ENCODE measurements at places on chromosomes 11 and 22. TPM values are rescaled to one million over a fixed set of nuclear protein-coding genes. Genes with fewer than 3 reads are reported as not detected.
A peak's percentile ranks its signal among the peaks of the same experiment; 100 is the strongest.

Gene TTC38
- 26.1 TPM for polyA plus RNA-seq

DNA sequence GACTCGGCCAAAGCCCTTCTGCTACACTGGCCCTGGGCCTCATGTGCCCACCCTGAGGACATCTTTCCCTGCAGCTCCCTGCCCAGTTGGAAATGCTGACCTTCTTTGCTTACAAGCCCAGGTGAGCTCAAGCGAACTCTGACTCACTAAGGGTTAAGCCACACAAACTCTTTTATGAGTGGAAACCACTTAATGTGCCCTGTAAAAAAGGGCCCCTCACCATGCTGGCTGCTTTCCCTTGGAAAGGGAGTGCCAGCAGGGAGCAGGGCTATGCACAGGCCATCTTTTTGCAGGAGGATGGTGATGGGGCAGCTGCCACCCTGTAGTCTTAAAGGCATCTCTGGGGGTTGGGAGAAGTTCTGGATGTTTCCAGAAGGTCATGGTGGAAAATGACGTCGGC is 18.7 kb downstream of the EHF start:
- no peak for DNase-seq

GRCh38 chr22:19723983-19724827 is 866 bp downstream of the GP1BB start:
- no peak for DNase-seq

GRCh38 chr11:125287491-125288210 is 123.1 kb downstream of the PKNOX2 start:
- DNase-seq, result peak; percentile 65

DNA sequence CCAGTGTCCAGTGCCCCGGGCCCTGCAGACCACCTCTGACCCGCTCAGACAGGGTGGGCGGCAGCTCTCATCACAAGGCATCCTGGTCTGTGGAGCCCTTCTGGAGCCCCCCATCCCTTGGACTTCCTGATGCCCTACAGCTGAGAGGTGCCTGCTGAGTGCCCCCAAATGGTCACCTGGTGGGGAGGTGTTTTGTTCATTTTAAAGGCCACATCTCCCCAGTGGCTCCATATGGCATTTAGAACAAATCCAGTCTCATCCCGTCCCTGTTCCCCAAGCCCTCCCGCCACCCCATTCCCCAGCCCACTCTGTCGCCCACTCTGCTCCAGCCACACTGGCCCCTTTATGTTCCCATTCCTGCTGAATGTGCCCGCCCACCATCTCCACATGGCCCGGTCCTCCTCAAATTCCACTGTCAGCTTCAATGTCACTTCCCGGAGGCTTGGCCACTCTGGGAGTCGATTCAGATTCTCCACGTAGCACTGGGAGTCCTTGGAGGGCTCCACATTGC is 32.8 kb downstream of the OSBPL5 start:
- no peak for DNase-seq

DNA sequence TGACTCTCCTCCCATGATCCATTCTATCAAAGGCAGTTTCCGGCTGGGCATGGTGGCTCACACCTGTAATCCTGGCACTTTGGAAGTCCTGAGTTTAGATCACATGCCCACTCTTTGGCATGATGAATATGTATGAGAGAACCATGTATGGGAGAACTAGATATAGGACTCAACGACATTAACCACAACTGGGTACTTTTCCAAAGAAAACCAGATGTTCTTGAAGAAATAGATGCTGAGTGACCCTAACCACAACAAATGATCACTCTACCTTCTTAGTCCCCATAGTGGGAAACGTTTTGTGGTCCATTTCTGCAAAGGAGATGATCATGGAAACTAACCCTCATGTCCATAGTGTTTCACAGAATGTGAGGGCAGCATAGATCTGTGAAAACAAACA is 13.6 kb downstream of the FJX1 start:
- no peak for DNase-seq

GRCh38 chr11:10930224-10930971 is 72.5 kb upstream of the ZBED5 start:
- DNase-seq, result no peak

Gene PRG3
- polyA plus RNA-seq, result 0.41 TPM

- DNase-seq, result peak; percentile 44
Observed at GRCh38 chr22:21982338-21982965, at the start of gene TOP3B. Gene TOP3B, minus strand, starts transcription at chr22:21982787. Its CDS starts 7,078 bp downstream, at chr22:21975709.

Gene GGTLC3
- polyA plus RNA-seq, result 1.2 TPM

Gene ART1
- polyA plus RNA-seq, result not detected

GRCh38 chr22:48941903-48942575 is 885.6 kb downstream of the BRD1 start:
- no peak for DNase-seq

DNA sequence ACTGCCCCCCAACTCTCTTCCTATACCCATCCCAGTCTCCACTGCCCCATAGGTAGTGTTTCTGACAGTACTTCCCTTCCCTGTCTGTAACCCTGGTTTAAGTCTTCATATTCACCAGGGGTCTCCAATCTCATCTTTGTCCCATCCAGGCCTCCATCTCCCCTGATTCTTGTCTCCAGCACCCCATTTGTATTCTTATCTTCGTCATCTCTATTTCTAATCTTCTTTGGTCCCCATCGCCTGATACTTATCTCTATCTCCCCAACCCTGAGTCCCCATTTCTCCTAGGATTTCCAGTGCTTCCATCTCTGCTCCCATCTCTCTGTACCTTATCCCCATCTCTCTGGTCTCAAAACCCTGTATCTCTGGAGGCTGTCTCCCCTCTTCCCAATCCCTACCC is 1.8 kb downstream of the PHOX2A start:
- no peak for DNase-seq

Gene TREH
- 1.4 TPM for polyA plus RNA-seq

Gene DERL3
- 3.0 TPM for polyA plus RNA-seq

- DNase-seq, result no peak
Observed at GRCh38 chr11:86641537-86642261, 30.7 kb downstream of the ME3 start.

Gene OR52I2
- not detected for polyA plus RNA-seq

Gene TMPRSS5
- 1.2 TPM for polyA plus RNA-seq

Gene POTEH
- not detected for polyA plus RNA-seq

- DNase-seq, result no peak
Observed at GRCh38 chr11:47869544-47870393, 21.6 kb upstream of the NUP160 start.

GRCh38 chr11:101458161-101458560 is 125.6 kb downstream of the TRPC6 start:
- DNase-seq, result no peak

DNA sequence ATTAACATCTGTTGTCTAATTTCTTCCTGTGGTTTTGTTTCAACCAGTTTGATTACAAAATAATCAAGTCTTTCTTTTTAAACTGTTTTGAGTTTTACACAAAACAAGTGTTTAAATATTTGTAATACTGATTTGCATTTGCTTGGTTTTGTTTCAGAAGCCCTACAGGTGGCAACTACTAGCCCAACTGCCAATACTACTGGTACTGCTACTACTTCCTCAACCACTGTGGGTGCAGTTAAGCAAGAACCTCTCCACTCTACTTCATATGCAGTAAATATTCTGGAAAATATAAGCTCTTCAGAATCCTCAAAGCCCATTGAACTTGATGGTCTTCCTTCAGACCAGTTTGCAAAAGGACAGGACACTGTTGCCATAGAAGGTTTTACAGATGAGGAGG is 61.1 kb downstream of the QSER1 start:
- no peak for DNase-seq

DNA sequence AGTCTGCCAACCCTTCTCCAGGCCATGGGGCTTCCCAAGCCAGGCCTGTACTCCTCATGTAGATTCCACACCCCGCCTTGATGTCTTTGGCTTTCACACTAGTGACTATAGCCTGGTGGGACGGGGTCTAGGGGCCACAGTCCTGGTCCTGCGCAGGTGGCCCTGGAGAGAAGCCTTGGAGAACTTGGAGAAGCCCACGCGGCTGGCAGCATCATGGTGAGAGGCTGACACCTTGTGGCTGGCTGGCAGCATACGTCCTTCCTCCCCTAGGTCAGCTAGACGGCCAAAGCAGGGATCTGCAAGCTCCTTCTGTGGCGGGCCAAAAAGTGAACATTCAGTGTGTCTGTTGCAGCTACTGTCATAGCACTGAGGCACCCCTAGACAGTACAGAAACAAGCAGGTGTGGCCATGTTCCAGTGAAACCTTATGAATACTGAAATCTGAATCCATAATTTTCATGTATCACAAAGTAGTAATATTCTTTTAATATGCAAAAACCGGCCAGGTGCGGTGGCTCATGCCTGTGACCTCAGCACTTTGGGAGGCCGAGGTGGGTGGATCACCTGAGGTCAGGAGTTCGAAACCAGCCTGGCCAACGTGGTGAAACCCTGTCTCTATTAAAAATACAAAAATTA is 42.0 kb downstream of the FAM83F start:
- no peak for DNase-seq

DNA sequence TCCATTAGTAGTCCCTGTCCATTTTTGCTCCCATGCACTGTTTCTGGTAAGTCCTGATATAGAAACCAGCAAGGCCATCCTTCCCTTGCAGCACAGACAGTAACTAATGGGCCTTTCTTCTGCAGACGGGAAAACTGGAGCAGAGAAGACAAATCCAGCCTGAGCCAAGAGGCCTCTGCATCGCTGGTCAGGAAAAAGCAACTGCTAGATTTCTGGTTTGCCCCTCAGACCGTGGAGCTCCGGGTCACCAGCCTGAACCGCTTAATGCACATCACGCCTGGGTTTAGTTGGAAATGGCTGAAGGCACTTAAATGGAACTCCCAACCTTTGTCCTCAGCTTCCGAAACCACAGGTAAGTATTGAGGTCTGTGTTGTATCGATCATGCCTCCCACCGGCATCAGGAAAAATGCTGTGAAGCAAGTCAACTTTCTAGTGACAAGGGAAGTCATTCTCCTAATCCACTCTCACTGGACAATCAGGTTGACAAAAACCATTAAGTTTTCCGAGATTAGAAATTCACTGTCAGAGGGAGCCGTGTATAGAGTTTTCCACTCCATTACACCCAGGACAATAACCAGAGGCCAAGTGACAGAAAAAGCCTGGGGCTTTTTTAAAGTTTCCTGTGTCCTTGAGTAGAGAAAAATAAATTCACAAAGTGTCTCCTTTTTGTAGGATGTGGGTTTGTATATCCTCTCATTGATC is 14.8 kb upstream of the LMO2 start:
- DNase-seq, result no peak

DNA sequence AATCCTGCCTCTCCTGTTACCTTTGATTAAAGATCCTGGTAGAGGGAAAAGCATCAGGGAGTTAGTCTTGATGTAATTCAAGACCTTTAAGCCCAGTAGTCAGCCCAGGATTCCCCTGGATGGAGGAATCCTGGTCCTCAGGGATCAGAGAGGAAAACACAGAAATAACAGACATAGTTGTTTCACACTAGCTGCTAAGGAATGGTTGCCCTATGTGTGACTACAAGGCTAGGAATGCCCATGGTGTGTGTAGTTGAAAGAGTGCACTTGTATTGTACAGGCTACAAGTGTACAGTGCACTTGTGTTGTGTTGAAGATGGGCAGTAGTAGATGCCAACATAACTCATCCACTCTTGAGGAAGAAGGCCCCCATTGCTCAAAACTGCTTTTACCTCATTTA is 226.8 kb downstream of the AASDHPPT start:
- no peak for DNase-seq

Gene CCND1
- 136 TPM for polyA plus RNA-seq

- no peak for DNase-seq
Observed at GRCh38 chr11:105867742-105868141, 154.3 kb downstream of the MSANTD4 start.

- DNase-seq, result no peak
Observed at GRCh38 chr11:120578596-120579154, 67.1 kb downstream of the GRIK4 start.

DNA sequence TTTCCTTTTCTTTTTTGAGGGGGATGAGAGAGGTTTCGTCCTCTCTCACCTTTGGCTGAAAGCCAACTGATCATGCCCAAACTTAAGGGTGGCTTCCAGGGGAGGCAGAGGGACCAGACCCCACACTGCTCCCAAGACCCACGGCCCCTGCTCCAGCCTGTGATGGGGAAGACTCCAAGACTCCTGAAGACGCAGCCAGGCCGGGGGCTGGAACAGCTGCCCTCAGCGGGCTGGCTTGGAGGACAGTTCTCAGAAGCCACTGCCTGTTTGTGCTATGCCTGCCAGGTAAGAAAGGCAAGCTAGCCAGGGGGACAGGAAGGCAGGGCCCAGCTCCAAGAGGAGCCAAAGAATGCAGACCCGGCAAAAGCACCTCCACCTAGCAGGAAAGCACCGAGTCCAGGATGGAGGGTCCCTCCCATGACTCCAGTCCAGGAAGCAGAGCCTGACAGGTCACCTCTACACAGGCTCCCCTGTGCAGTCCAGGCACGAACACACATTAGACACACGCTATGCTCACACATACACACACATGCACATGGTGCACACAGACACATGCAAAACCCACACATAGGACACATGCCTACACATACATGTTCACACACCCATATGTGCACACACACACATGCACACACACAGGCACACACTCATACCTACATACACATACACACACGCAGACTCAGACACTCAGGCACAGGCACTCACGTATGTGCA is 31.3 kb downstream of the GNB1L start:
- DNase-seq, result no peak

DNA sequence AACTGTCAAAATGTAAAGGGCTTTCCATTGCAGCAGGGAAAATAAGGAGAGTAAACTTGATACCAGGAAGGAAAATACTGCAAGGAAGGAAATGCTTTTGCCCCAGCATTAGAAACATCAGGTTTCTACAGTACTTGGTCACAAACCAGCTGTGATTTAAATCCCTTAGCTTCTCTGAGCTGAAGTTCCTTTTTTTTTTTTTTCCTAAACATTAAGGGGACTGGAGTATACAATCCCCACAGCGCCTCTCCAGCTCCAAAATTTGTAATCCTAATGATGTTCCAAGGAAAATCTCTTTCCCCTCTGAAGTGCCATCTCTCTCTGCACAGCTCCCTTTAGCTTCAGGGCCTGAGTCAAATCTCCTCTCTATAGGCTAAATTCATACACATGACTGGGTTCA is 220.5 kb upstream of the PITPNB start:
- DNase-seq, result no peak

Gene FGF4
- polyA plus RNA-seq, result not detected

Gene TCF20
- 28.4 TPM for polyA plus RNA-seq

- no peak for DNase-seq
Observed at GRCh38 chr11:128194216-128194615, 393.1 kb downstream of the ETS1 start.

DNA sequence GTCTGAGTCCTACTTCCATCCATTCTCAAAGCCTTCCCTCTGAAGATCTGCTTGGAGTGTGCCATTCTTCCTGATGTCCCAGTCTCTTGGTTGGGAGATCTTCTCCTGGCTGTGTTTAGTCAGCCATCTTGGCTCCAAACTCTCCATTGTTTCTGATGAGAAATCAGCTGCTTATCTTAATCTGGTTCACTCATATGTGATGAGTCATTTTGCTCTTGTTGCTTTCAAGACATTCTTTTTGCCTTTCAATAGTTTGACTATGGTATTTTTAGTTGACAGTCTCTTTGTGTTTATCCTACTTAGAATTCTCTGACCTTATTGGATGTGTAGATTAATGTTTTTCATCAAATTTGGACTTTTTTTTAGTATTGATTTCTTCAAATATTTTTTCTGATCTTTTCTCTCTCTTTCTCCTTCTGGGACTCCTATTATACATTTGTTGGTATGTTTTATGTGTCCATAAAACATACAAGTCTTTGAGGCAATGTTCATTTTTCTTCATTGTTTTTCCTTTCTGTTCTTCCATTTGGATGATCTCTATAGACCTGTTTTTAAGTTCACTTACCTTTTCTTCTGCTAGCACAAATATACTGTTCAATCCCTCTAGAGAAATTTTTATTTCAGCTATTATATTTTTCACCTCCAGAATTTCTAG is 77.2 kb upstream of the CLPB start:
- no peak for DNase-seq

Measured in left renal pelvis (tissue), 4 donors.